ENCODE measurements at places on chromosomes 16 and 17.

DNA sequence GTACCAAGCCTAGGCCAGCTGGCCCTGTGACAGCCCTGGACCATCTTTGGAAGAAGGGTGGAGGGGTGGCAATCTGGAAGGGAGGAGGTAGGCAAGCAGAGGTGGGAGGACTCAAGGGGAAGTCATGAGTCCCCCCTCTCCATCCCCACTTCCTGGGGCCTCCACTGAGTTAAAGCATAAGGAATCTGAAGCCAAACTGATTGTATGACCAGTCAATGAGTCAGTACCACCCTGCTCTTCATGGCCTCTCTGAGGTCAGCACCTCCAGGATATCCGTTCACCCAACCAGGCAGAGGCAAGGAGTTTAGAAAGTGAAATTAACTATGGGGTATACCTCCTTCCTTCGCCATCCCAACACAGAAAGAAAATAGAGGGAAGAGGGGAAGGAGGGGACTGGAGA, 272.7 kb downstream of the SOX9 start:
- no peak for DNase-seq

DNA sequence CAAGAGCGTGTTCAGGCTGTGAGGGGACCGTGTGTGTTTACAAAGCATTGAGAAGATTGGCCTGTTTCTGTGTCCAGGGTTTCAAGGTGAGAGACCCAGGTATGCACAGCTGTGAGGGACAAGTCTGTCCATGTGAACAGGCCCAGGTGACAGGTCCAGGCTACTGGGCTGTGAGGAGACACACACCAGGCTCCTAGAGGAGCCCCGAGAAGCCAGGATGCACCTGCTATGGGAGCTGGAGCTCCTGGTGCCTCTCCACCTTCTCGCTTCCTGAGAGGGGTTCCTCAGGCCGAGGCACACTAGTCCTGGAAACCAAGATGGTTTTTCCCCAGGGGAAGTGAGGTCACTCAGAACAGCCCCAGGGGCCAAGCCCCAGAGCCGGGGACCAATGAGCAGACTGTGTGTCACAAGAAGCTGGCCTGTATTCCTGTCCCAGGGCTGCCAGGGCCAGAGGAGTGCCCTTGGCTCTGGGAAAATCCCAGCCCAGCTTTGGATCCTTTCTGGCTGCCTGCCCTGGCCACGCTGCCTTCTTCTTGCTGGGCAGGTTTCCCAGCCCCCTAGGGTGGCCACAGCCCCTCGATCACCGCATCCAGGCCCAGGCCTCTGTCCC, 153.4 kb upstream of the PLCG2 start:
- peak; percentile 90 for DNase-seq

DNA sequence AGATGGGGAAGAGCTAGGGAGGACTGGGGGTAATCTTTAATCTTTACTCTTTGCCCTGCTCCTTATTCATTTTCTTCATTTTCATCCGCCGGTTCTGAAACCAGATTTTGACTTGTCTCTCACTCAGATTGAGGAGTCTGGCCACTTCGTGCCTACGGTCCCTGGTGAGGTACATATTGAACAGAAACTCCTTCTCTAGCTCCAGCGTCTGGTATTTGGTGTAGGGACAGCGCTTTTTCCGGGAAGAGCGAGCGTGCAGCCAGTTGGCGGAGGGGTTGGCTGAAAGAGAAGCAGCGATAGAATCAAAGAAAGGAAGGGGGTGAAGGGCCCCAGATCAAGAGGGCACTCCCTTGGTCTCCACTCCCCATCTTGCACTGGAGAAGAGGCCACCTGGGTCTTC, 3.3 kb downstream of the HOXB9 start:
- DNase-seq = no peak

DNA sequence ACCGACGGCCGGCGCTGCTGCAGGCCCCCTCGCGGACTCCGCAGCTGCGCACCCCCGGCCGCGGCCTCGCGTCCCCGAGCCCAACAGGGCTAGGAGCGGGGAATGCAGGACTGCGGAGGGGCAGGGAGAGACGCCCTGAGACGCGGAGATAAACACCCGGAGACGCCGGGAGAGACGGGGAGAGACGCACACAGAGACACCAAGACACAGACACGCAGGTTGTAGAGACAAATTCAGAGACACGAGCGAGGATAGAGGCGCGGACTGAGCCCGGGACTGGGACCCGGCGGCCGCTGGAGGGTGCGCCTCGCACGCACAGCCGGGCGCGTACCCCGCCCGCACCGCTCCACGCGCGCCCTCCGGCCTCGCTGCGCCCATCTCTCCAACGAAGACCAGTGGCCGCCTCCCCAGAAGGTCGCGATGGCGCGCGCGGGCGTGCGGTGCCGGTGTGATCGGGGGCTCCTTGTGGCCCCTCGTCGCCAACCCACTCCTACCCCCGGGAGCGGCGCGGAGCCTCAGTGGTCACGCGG, 902 bp downstream of the STAC2 start:
- DNase-seq = no peak

GRCh38 chr17:12088035-12088434, 67.4 kb downstream of the MAP2K4 start:
- no peak for DNase-seq

Measured in pulmonary artery endothelial cell (primary cell).